ENCODE measurements at places on chromosomes 1 and 21. TPM values are rescaled to one million over a fixed set of nuclear protein-coding genes. Genes with fewer than 3 reads are reported as not detected.

DNA sequence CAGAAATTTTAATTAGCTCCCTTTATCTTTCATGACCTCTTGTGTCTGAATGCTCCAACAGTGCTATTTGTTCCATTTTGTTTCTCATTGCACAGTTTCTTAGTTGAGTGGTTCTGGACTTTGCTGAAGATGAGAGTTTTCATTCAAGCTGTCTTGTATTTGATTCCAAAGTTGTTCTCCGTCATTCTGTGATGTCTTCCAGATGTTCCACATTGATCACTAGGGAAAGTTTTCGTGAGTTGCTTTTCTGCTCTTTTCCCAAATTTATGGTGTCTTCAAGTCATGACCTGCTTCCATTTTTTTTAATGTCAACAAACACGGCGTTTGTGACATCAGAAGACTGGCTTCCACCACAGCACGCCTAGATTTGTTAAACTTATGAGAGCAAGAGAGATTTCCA, 575.5 kb downstream of the MRPL39 start:
- no peak overlapping the region for H3K27ac ChIP-seq

- H3K4me1 ChIP-seq: peaks cover 29% of the 10 kb centered on the region
- no peak overlapping the region for H3K27ac ChIP-seq
- no peak overlapping the region for H3K4me3 ChIP-seq
- DNase-seq: no peak
These were observed 4.7 kb upstream of the STK40 start for GRCh38 chr1:36390411-36390810.

- H3K27me3 ChIP-seq: no peaks in the 10 kb centered on the region
- H3K27ac ChIP-seq: no peak overlapping the region
- no peak overlapping the region for H3K4me3 ChIP-seq
- H3K4me1 ChIP-seq: no peaks in the 10 kb centered on the region
- no peak for DNase-seq
- no peaks in the 10 kb centered on the region for H3K36me3 ChIP-seq
These were observed 31.8 kb downstream of the S100A10 start for GRCh38 chr1:151961833-151962232.

DNA sequence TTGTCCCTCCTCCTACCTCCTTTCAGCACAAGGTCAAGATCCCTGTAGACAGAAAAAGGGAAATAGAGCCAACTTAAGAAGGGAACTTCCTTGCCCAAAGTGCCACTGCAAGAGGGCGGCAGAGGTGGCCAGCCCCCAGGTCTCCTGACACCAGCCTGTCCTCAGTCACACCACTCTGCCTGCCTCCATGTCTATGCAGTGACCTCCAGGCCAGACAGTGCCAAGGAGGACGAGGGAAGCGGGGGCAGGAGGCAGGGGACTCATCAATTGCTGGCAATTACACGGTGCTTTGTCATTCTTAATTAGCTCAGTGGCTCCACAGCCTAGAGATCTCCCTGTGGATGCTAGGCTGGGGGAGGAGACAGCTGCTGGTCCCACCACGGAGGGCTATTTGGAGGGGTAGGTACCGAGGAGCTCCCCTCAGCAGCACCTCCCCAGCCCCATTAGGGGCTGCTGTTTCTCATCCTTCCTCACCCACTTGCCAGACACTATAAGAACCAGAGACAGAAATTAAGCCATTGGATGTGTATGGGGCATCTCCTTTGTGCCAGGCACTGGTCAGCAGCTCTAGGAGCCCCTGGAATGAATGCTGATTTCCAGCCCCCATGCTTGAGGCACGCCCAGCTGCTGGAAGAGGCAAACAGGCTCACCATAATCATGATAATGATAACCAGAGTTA, 6.1 kb upstream of the LDLRAP1 start:
- H3K27ac ChIP-seq: no peak overlapping the region
- no peak for DNase-seq
- no peaks in the 10 kb centered on the region for H3K36me3 ChIP-seq
- H3K4me3 ChIP-seq: no peak overlapping the region

NBPF4 gene
- not detected for total RNA-seq

IGSF3 gene
- 18.6 TPM for total RNA-seq
